ENCODE measurements at places on chromosomes 16 and 17.

DNA sequence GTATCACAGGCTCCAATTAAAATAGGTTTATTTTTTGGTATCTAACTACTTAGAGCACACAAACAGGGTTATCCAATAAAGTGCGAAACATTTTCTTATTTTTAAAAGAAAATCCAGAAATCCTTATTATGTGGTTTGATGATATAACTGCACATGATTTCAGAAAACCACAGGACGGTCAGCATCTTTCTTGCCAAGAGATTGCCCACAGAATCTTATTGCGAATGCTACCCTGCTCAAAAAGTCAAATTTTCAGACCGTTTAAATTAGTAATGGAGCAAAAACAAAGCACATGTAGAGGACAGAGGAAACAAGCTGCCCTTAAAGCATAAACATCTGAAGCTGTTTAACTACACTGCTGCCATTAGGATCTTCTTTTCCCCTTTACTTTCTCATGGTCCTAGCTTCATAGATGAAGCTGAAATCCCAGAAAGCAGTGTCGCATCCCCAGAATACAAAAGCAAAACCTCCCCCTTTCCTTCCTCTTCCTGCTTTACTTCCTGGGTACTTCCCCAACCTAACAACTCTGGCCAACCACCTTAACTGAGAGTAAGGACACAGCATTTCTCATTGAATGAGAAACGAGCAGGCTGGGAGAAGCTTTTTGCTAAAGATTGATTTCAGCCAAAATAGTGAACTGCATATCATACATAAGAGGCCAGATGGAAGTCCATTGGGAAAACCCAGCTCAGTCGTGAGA, 43.7 kb downstream of the CMTM4 start:
- DNase-seq, result no peak

- no peak for DNase-seq
Observed at GRCh38 chr17:8800656-8801055, 1.5 kb upstream of the MFSD6L start.

DNA sequence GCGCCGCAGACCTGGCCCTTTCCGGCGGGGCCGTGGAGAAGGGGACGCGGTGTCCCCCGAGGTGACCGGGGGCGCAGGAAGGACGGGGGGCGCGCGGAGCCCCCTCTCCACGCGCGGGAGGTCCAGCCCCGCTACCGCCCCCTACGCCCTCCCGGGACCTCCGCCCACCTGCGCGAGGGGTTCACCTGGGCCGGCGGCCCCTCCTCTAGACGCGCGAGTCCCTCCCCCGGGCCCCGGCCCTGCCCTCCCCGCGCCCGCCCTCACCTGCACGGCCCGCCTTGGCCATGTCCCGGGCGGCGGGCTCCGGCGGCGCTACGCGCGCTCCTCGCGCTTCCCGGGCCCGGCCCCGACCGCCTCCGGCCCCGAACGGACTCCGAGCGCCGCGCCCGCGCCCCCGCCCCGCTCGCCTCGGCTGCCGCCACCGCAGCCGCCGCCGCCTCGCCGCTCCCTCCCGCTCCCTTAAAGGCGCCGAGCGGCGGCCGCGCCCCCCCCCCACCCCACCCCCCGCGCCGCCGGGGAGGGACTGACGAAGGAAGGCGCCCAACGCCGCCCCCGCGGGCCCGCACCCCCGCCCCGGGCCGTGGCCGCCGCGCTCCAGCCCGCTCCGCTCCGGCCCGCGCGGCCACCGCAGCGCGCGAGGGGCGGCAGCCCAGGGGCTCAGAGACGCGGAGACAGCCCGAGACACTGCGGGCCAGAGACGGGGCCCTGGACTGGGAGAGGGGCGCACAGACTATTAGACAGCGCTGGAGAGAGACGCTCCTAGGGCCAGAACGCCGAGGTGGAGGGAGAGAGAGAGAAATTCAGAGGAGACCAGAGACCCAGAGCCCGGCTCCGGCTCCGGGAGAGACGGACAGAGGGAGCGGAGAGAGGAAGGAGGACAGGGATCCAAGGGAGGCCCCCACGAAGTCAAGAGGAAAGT, at the start of gene PITPNM3:
TSS of gene PITPNM3 (minus strand) at position 435 of the 919 bp plus-strand sequence. CDS start at position 286, 149 bp downstream.
- no peak for DNase-seq

GRCh38 chr17:7108981-7109380, 5.6 kb downstream of the ASGR2 start:
- DNase-seq, result no peak

GRCh38 chr16:4624827-4625559, 367 bp downstream of the MGRN1 start:
- peak; percentile 58 for DNase-seq

- peak; percentile 95 for DNase-seq
Observed at GRCh38 chr16:57268804-57269800, 15.4 kb downstream of the PLLP start.

DNA sequence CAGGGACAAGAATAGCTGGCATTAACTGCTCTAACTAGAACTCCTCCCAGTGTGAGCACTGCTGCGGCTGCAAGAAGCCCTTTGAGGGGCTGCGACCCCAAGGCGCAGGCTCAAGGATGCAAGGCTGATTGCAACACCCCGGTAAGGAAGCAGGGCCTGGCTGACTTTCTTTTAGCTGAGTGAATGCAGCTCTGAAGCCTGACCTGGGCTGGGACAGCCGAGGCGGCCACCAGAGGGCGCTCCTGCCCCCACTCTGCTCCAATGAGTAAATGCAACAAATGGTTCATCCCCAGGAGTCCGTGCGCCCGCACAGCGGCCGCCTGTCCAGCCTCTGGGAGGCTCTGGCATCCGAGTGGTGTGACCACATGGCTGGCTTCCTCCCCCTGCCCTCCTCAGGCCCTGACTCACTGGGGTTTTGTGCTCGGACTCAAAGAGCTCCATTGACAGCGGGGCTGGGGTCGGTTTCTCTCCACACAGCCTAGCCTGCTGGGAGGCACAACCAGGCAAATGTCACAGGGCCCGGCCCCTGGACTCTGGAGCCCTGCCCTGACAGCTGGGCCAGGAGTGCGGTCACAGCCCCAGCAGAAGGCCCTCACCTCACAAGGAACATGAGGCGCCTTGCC, at the start of gene SMIM5:
TSS of gene SMIM5 (plus strand) at position 572 of the 623 bp plus-strand sequence. CDS start 6,768 bp downstream, outside the sequence.
- DNase-seq, result peak; percentile 84

DNA sequence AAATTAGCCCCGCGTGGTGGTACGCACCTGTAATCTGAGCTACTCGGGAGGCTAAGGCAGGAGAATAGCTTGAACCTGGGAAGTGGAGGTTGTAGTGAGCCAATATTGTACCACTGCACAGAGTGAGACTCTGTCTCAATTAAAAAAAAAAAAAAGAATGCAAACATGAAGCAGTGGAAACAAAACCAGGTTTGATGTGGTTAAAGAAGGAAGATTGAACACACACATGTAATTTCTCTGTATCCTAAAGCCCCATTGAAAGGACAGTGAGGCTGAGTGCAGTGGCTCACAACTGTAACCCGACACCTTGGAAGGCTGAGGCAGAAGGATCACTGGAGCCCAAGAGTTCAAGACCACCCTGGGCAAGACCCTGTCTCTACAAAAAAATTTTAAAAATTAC, 26.5 kb upstream of the SBK1 start:
- DNase-seq, result no peak

GRCh38 chr16:29023279-29024277, 38.7 kb downstream of the LAT start:
- no peak for DNase-seq

DNA sequence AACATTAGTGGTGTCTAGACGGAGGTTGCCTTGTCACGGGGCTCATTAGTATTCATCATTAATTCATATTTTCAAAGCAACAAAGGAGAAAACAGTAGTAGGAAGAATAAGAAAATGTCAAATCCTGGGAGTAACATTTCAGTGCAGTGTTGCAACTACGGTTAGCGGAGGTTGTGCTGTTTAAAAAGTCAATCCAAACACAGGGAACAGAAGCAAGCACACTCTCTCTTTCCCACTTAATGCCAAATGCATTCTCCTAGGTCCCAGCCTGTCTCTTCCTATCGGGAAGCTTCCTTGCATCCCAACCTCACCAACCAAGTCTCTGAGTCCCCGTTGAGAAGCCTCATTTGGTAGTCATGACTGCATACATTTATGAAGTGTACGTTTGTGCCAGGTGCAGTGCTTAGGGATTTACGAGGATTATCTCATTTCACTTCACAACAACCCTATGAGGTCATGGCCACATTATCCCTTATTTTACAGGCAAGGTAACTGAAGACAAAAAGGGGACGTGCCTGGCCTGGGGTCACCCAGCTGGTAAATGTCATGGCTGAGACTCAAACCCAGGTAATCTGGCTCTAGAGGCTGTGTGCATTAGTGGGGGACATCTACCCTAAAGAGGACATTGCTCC, 283.6 kb upstream of the SALL1 start:
- DNase-seq, result no peak

DNA sequence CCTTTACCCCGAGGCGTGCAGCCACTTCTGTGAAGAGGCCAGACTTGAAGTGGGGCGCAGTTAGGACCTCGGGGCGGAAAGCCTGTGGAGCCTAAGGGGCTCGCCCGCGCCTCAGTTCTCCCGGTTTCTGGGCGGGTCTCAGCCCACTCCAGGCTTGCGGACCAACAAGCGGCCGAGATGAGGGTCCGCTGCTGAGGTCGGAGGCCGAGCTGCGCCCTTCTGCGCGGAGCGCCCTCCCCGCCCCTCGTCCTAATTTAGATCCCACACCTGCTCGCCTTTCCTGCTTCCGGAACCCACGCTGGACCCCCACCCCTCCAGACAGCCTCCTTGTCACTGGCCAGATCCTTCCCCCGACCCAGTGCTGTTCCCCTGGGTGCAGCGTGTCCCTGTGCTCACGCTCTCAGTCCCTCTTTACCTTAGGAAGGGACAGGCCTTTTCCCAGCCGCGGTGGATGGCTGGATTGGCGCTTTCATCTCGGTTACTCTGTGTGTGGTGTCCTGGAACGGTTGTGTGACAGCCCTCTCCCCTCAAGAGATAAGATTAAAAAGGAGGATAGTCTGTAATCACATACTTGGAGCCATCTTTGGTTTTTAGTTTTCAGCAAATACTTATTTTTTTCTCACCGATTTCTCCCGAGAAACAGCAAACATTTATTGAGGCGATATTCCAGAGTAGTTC, 933 bp upstream of the ATXN7L3 start:
- no peak for DNase-seq

GRCh38 chr16:53202398-53202797, 147.6 kb downstream of the CHD9 start:
- DNase-seq, result no peak

DNA sequence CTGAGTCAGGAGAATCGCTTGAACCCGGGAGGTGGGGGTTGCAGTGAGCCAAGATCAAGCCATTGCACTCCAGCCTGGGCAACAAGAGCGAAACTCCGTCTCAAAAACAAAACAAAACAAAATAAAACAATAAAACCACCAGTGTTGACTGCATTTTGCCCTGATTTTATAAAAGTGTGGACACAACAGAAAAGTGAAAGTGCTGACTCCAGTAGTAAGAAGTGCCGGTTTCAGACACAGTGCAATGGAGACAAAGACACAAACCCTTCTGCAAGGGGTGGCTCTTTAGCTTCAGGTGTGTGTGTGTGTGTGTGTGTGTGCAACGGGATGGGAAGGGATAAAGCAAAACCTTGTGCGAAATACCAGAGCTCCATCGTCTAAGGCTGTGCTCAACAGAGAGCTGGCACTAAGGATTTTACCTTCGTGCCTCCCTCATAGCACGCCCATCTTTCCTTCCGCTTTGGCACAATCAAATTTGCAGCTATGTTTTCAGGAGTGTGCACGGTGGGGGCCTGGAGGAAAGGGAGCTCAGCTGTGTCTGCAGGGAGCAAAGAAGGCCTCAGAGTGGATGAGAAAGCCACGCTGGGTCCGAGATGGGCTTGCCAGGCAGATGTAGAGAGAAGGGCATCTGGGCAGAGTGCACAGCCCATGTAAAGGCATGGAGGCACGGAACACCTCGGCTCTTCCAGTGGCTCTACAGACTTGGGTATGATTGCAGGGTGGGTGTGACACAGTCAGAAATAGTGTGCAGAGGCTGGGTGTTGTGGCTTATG, 15.5 kb downstream of the MXRA7 start:
- no peak for DNase-seq

DNA sequence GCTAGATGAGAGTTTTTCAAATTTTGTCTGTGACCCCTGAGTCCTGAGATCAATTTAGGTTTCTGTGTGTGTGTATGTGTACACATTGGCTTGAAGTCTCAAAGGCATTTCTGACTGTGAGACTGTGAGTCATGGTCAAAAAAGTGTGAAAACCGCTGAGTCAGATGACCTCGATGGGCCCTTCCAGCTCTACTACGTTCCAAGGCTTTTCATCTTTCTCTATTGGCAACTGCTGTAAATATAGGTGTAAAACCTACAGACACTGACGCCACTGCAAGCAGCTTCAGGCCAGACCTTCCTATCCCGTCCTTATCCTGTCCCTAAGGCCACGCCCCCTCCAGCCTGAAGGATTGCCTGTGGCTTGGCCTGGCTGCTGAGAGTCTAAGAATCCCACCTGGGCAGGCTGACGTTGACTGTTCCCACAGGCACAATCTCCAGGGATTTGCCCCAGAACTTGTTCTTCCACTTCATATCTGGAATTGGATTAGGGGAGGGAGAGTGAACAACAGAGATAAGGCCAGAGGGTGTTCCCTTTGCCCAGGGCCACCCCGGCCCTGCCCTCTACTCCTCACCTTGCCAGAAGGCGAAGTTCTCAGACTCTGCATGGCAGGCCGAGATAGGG, 11.3 kb downstream of the OSBPL7 start:
- DNase-seq, result peak; percentile 81

- DNase-seq, result no peak
Observed at GRCh38 chr16:1452530-1452929, 8.2 kb upstream of the CCDC154 start.

DNA sequence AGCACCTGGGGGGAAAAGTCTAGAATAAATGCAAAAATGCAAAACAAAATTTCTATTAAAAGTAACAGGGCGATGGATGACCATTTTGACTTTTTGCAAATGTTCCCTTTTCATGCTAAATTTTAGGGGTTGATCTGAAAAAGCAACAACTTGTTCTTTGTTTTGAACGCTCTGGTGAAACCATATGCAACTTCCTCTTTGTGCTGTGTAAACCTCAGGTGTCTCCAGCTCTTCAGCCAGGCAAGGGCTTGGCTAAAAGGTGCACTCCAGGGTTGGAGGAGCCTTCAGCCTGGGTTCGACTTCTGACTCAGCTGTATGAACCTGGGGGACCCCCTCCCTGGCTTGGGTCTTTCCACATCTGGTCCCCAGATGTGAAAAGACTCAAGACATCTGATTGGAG, 9.5 kb downstream of the IRF8 start:
- no peak for DNase-seq

- no peak for DNase-seq
Observed at GRCh38 chr16:84495506-84495905, 9.0 kb downstream of the MEAK7 start.

DNA sequence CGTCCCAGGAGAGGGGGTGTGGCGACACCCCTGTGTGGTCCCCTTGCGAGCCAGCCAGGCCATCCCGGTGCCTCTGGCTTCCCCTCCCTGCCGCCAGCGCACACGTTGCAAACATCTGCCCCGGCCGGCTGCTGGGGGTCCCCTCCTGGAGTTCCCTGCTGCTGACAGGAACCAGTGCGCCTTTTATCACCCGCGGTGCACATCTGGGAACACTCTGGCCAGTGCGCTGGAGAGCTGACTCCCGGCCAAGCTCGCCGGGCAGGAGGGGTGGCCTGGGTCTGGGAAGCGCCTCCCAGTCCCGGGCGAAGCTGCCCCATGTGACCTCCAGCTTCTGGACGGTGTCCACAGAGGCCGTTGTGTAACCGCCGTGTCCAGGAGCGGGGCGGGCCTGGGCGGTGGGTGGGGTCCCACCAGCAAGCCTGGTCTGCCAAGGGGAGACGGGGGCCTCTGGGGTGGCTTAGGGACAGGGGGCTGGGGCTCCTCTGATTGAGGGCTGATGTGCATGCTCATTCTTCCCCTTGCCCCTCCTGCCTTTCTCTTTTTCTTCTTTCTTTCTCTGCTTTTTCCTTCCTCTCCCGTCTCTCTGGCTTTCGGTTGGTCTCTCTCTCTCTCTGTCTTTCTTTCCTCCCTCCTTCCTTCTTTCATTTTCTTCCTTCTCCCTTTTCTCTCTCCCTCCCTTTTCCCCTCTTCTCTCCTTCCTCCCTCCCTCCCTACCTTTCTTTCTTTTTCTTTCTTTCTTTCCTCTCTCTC, 25.2 kb upstream of the CIBAR2 start:
- peak; percentile 84 for DNase-seq
